ENCODE measurements at places on chromosomes 4 and X.
A peak's percentile ranks its signal among the peaks of the same experiment; 100 is the strongest.

DNA sequence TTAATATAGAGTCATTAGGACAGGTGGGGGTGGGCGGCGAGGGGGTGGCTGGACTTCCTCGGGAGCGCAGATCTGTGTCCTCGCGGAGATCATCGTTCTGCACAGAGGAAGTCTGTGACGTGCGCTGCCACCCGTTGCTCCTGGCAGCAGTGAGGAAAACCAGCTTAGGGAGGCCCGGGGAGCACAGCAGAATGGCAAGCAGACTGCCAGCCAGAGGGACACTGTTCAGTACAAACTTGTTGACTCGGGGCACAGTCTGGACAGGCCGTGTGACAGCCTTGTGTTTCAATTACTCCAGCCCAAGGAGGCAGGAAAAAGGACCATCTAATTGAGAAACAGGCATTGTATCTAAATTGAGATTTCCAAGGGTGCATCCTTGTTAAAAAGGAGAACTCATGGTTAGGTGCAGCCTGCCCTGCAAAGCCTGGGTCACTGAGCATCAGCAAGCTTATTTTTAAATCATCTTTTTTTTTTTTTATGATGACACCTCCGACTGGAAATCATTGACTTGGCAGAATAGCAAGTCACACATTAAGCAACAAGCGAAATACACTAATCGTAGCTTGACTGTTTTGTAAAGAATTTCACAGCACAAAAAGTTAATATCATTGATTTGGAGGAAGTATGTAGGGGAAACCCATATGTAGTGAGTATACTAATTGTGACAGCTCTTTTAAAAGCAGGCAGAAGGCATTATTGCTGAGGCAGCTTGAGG lies 512.0 kb upstream of the FAT1 start:
- DNase-seq = peak; percentile 31

GRCh38 chr4:87476934-87477333 lies 52.2 kb downstream of the SPARCL1 start:
- no peak for DNase-seq

GRCh38 chr4:13262816-13263215 lies 221.3 kb downstream of the RAB28 start:
- no peak for DNase-seq

DNA sequence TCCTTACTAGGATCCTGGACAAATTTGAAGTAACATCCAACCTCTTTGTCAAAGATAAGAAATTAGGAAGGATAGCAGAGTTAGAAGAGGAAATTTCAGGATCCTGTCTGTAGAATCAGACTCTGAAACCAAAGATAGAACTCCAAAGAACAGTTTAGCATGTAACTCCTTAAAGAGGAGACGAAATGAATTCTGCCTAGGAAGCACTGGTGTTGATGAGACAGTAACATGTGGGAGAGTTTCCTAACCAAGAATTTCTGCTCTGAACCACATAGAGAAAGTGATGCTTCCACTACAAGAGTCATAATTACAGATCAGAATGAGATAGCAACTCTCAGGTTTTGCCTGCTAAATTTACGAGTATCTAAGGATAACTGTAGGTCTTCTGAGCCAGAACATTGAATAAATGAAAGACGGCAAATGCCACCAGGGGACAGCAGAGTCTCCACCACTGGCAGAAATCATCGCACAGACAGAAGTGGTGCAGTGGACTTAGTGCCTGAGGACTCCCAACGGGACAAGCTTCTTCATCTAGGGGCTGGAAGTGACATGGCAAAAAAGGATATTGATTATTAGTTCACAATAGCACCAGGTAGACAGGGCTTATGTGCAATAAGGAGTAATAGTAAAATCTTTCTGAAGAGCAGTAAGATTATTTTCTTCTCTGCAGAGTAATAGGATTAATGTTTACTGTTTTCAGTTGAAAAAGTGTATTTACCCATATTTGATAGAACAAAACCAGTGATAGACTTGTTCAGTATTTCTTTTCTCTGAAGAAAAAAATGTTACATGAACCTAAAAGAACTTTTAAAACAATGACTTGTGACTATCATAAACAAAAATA lies 6.7 kb upstream of the PPID start:
- peak; percentile 13 for DNase-seq

GRCh38 chr4:68388347-68388865 lies 38.5 kb upstream of the YTHDC1 start:
- no peak for DNase-seq

DNA sequence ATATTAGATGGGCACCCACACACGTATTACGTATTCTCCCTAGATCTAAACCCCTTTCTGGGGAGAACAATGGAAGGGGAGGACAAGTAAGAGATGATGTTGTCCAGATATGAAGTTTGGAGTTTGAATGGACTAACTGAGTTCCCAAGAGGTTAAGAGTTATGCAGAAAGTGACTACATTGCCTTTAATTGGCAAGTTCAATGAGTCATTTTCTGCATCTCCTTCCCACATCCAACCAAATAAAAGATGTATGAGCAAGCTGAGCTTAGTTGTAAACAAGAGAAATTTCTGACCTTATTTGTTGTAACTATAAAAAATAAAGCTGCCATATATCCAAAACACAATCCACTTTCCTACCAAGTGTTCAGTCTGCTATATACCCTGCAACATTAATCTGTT lies 50.5 kb downstream of the TIGD2 start:
- DNase-seq = no peak

DNA sequence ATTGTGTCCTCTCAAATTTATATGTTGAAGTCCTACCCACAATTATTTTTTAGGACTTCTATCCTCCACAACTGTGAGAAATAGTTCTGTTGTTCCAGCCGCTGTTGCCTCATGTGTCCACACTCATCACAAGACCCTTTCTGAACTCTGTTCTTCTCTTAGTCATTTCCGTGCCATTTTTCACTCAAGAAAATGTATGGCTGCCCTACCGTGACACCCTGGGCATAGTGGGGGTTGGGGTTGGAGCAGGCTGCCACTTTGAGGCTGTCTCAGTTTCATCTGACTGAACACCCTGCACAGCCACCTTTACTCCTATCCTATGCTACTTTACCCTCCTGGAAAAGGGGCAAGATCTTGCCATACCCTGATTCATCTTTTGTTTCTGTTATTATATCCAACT lies 319.1 kb downstream of the TENM3 start:
- DNase-seq = no peak

- no peak for DNase-seq
Measured at GRCh38 chrX:45873781-45874180, 671.4 kb downstream of the ZNF674 start.

DNA sequence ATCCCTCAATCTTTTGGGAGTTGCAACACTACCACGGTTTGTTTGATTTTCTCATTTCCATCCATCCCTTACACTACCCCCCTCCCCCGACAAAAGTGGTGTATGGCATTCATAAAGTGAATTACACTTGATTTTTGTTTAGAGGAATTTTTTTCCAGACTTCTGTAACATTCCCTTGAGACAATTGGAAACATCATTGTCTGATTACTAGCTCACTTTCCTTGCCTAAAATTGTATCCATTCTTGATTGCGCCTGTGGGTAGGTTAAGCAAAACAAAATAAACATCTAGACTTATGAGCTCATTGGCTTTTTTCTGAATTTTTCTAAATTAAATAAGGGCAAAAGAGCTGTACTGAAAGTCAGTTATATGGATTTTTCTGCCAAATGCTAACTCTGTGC lies 3.5 kb downstream of the GPC3 start:
- DNase-seq = no peak

GRCh38 chr4:71974681-71975080 lies 57.1 kb upstream of the NPFFR2 start:
- no peak for DNase-seq

DNA sequence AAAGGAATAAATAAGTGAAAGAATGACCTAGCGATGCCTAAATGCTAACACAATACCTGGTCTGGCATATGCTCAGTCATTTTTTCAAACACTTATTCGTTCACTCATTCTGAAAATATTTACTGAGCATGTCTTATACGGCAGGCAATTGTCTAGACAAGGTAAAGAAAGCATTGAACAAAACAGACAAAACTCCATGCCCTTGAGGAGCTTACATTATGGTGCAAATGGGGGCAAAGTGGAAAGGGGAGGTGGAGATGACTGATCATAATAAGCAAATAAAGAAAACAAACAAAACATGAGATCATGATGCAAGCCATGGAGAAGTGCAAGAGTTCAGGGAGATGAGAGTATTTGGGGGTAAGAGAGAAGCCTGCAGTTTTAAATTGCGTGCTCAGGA lies 334.6 kb upstream of the PPARGC1A start:
- no peak for DNase-seq

GRCh38 chrX:105101378-105101777 lies 119.1 kb downstream of the TEX13A start:
- DNase-seq = no peak

GRCh38 chr4:172073590-172073989 lies 260.4 kb downstream of the GALNTL6 start:
- DNase-seq = no peak

DNA sequence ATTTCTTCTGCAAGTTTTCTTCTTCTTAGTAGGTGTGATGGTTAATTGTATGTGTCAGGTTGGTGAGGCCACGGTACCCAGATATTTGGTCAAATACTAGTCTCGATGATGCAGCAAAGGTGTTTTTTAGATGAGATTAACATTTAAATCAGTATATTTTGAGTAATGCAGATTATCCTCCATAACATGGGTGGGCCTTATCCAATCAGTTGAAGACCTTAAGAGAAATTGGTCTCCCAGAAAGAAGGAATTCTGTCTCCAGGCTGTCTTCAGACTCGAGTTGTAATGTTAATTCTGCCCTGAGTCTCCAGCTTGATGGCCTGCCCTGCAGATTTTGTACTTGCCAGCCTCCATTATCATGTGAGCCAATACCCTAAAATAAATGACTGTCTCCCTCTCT lies 122.5 kb upstream of the TSPAN5 start:
- DNase-seq = no peak

- no peak for DNase-seq
Measured at GRCh38 chr4:89253311-89253710, 54.3 kb downstream of the GPRIN3 start.

DNA sequence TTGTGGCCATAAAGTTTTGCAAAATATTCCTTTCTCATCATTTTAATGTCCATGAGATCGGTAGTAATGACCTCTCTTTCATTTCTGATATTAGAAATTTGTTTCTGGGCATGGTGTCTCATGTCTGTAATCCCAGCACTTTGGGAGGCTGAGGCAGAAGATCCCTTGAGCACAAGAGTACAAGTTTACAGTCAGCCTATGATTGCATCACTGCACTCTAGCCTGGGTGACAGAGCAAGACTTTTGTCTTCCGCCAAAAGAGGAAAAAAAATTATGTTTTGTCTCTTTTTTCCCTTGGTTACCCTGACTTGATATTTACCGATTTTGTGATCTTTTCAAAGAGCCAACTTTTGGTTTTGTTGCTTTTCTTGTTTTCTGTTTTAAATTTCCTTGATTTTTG lies 10.8 kb upstream of the NKAP start:
- DNase-seq = no peak

DNA sequence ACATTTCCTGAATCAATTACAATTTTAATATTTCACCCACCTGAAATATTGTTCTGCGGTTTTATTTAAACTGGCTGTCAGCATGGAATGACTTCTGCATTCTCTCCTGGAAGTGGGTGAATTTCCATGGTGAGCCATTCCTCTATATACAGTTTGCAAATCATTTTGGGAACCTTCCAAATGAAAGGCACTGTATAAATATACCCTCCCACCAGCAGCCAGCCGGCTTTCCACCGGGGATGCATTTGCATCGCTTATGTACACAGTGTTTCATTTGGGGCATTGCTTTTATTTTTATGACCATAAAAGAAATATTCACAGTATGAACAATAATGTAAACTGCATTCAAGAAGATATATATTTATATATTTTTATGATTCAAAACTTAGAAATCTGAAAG lies 4.7 kb upstream of the IL1RAPL1 start:
- no peak for DNase-seq

DNA sequence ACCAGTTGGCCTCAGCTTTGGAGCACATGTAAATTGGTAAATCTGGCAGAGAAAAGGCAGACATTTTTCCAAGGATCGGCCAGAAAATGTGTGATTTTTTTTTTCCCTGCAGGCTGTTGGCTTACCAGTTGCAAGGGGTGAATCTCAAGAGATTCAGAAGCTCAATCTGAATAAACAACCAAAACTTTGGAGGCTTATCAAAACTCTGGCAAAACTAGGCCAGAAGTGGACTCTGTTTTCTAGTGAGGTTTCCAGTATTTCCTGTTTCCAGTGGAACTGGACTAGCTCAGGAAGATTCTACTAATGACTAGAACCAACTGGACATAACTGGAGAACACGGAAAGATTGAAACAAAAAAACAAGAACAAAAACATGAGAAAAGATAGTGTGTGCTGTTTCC lies 191.3 kb downstream of the SMIM20 start:
- no peak for DNase-seq

GRCh38 chrX:68534691-68535090 lies 35.8 kb downstream of the YIPF6 start:
- no peak for DNase-seq

GRCh38 chr4:102447413-102447812 lies 53.7 kb upstream of the NFKB1 start:
- no peak for DNase-seq

DNA sequence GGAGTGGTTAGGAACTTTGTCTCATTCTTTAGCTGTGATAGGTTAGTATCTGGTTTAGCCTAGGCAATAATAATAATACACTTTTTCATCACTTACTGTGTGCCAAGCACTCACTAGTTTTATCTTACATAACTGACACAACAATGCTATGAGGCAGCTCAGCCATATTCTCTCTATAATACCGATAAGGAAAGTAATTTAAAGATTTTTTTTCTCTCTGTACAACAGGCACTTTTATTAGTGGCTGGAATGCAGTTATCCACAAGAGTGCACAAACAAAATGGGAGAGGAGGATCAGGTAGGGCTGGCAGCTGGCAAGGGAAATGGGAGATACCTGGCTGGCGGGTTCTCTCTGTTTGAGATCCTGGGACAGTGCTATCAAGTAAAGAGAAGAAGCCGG lies 7.6 kb downstream of the RELL1 start:
- DNase-seq = no peak

Measured in NCI-H510A treated with DMSO at 0.1 percent for 48 hours (cell line).